ENCODE measurements at places on chromosomes 11 and 22.

GRCh38 chr11:79227308-79227707 is 213.5 kb downstream of the TENM4 start:
- no peak for DNase-seq

DNA sequence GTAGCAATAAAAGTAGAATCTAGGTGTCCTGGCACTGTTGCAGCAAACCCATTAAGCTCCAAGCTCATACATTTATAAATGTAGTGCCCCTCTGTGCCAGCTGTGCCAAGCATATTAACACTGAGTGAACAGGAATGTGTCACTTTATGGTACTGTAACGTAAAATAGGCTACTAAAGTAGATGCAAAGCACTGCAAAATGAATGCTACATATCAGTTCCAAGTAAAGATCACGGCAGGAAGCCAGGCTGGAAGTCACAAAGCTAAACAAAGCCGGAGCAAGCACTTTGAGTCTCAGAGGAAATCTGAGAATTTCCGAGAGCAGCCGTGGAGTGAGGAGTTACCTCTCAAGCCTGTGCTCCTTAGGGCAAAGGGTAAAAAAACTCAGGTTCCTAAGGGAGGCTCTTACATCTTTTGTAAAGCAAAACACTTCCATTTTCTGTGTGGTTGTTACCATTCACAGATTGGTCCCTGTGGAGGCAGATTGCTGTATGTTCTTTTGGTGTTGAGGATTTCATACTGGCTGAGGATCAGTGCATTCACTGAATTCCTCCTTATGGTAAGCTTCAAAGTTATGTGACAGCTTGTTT is 85.7 kb downstream of the WNT11 start:
- DNase-seq = no peak

GRCh38 chr22:45722006-45722405 is 50.4 kb downstream of the ATXN10 start:
- DNase-seq = no peak

GRCh38 chr11:102831489-102832440 is 11.6 kb downstream of the MMP3 start:
- peak; percentile 38 for DNase-seq

DNA sequence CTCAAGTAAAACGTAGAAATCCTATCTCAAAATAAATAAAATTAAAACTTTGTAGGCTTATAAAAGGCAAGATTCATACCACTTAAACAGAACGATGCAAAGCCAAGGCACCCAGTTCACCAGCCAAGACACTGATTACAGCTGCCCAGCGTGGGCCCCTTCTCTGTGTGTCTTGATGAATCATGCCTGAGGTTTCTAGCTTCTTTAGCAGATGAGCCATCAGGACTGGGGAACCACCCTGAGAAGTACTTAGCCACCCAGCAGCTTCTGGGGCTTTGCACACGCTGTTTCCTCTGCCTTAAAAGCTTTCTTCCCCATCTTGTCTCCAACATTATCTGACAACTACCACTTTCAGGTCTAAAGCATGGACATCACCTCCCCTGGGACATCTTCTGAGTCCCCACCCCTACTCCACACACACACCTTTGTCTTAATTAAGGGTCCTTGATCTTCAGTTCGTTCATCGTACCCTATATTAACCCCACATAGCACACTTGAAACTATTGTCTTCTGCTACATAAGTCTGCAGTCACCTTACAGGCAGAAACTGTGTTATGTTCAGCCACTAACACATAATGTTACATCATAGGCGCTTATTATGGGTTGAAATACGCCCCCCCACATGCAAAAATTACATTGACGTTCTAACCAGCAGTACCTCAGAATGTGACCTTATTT is 8.7 kb upstream of the LAYN start:
- peak; percentile 77 for DNase-seq

DNA sequence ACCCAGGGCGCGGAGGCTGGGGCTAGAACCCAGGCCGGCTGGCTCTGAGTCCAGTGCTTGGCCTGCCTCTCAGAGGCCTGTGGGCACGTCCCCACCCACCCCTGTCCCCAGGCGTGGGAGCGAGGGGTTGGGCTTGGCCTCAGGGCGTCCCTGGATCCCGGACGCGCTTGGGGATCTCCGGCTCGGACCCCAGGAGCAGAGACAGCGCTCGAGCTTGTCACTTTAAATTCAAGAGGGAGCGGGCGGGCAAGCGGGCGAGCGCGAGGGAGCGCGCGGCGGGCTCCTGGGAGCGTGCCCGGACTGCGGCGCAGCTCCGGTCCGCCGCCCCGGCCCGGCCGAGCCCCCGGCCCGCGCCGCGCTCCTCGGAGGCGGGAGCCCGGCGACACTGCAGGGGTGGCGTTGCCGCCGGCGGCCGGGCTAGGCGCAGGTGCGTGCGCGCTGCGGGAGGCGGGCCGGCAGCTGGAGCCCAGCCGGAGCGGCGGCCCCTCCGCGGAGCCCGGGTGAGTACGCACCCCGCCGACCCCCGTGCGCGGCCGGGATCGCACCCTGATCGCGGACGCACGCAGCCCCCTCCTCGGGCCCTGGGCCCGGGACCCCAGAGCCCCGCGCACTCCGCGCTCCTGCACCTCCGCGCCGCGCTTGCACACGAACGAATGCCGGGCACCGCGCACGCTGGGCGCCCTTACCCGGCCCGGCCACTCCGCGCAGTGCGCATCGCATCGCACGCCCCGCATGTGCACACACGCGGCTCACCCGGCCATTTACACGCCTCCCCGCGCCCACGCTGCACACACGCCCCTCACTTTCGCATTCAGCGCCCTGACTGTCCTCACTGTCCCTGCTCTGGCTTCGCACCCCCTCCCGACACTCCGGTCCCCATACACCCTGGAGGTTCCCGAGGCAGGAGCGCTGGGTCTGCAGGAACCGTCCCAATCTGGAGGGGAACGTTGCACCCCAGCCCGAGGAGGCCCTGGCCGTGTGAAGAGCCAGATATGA is at the start of gene SYT12:
Gene SYT12 (plus strand): TSS at position 174 of the 996 bp plus-strand sequence. CDS start 7,011 bp downstream, outside the sequence.
- DNase-seq = peak; percentile 43

DNA sequence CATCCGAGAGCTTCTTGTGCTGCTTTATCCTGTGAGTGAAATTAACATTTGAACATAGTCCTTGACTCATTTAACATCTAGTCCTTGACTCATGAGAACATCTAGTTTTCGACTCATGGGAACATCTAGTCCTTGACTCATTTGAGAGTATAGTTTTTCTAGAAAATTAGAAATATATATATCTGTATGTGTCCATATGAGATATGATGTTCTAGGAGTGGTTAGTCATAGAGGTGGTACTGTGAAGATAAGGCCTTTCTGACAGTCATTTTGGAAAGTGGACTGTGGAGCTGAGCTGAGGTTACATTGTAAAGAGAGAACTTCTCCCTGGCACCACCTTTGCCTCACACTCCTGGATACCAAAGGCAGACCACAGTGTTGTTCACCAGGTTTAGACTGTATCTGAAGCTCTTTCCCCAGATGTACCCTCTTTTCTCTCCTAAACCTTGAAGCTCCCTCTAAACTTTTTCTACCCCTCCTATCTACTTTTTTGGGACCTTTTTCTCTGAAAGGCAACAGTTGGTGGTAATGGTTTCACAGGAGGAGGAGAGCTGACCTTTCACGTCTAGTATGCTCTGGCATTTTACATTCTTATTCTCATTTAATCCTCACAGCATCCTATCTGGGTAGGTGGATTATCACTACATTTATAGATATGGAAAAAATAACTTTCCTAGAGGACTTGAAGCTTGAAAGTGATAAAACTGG is 67.2 kb downstream of the PPP2R1B start:
- no peak for DNase-seq

DNA sequence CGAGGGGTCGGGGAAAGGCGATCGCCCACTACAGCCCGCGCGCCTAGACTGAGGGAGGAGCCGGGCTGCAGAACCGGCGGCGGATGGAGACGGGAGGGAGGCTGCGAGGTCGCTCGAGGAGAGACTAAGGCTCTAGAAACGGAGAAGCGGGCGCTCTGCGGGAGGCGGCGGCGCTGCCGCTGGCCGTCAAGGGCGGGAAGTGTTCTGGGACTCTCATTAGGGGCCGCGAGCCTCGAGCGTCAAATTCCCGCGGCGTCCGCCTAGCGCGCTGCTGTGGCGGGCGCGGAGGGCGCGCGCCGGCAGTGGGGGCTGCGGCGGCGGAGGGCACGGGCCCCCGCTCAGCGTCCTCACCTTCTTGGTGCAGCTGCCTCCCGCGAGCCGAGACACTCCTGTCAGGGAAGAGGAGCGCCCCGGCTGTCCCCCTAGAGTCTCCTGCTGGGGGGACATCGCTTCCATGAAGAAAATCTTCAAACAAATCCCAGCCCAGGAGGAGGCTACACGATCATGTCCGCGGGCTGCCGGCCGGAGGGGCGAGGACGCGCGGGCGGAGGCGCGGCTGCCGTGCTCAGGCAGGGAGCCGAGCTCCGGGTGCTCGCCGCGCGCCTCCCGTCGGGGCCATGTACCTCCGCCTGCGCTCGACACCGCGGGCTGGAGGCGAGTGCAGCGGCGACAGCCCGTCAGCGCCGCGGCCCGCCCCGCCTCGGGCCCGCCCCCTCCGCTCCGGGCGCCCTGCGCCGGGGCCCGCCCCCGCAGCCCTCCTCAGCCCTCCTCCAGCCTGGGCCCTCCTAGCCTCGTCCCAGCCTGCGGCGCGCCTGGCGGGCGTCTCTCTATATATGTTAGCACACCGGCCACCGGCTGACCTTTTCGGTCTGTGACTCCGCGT is at the start of gene ARHGAP20:
Gene ARHGAP20 (minus strand): TSS at position 662 of the 883 bp plus-strand sequence. CDS start 206 bp downstream, at position 456.
- peak; percentile 83 for DNase-seq

GRCh38 chr11:116217006-116217405 is 555.8 kb downstream of the BUD13 start:
- DNase-seq = peak; percentile 60

GRCh38 chr11:116837231-116838091 is at the start of gene APOA1:
Gene APOA1 (minus strand): TSS chr11:116837622. CDS start chr11:116837387, 235 bp downstream.
- peak; percentile 35 for DNase-seq

DNA sequence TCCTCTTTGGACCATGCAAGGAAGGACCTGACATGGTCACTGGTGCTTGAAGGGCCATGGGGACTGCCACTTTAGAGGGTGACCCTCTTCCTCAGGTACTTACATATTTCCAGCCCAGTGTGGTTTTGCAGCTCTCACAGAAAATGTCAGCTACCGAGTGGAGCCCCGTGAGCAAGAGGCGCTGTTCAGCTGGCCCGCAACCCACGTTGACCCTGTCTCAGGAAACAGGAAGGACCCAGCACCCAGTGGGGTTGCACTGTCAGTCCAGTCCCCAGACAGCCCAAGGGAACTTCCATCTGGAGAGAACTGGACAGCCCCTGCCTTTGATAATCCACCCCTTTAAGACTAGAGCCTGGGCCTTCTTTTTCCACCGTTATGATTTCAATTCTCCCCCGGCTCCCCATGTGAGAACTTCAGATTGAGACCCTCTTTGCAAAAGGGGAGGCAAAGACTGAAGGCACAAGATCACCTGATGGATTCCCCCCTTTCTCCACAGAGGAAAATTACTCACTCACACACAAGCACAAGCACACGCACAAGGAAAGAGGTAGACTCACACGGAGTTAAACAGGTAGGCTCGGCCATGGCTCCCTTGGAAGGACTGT is 3.4 kb downstream of the YPEL4 start:
- peak; percentile 11 for DNase-seq

DNA sequence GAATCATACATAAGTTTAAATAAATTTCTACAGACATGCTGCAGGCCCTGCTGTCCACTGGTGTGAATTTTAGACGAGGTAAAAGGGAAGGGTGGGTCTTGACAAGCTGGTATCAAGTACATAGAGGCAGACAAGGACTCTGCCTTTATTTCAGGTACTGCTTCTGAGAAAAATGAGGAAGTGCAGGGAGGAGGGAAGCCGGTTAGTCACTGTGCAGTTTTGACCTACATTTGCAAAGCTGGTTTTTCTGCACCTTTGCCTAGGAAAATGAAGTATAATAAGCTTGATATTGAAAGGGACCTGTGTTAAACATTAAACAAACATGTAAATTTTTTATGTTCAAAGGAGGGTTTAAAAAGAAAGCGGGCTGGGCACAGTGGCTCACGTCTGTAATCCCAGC is 24.6 kb downstream of the TMEM45B start:
- no peak for DNase-seq

- no peak for DNase-seq
Observed at GRCh38 chr11:20155683-20156279, 4.5 kb downstream of the DBX1 start.

GRCh38 chr11:9037963-9038362 is 34.2 kb upstream of the NRIP3 start:
- no peak for DNase-seq

- DNase-seq = no peak
Observed at GRCh38 chr11:122264121-122264520, 148.1 kb upstream of the BLID start.

- DNase-seq = peak; percentile 58
Observed at GRCh38 chr11:68146704-68147474, 25.7 kb upstream of the CHKA start.

DNA sequence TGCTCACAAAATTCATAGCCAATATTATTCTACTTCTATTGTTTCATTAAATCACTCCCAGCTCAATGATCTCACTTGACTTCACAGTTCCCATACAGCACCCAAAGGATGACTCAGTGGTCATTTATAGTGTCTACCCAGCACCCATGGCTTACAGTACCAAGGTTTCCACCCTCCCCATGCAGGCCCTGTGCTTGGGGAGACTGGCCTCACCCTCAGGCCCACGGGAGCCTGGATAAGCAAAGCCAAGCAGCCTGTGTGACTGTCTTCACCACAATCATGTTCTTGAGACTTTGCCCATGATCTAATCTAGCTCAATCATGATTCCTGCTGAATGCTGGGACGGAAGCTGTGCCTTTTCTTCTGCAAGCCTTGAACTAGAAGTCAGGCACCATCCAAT is 97.6 kb downstream of the SLC36A4 start:
- peak; percentile 29 for DNase-seq

Measured in cardiac muscle cell (in vitro differentiated cells and primary cell).